Placental epithelial cell (primary cell): ENCODE measurements at places on chromosomes 1 and 21. TPM values are rescaled to one million over a fixed set of nuclear protein-coding genes. Genes with fewer than 3 reads are reported as not detected.

The MAEL gene
- total RNA-seq: 0.39 and 0.76 TPM in 2 replicates

The GJA4 gene
- total RNA-seq: 0.11 TPM in 1 of 2 replicates, not detected in the other

The GJA9 gene
- total RNA-seq: 0.11 TPM in 1 of 2 replicates, not detected in the other

The ATP1A4 gene
- total RNA-seq: 2.4 and 13.0 TPM in 2 replicates

The C1orf94 gene
- total RNA-seq: not detected in 2 replicates

The LCE3D gene
- not detected in 2 replicates for total RNA-seq

The MASP2 gene
- total RNA-seq: not detected in 2 replicates

The GPR52 gene
- total RNA-seq: 3.5 and 4.0 TPM in 2 replicates

The KISS1 gene
- total RNA-seq: 3.9 and 331 TPM in 2 replicates

The KCNK2 gene
- 0.11 and 0.39 TPM in 2 replicates for total RNA-seq

The KDF1 gene
- total RNA-seq: 16.1 and 23.2 TPM in 2 replicates

The C1QC gene
- not detected in 2 replicates for total RNA-seq

The S100A7 gene
- total RNA-seq: not detected in 2 replicates

The TMEM240 gene
- total RNA-seq: 2.1 and 3.9 TPM in 2 replicates

The ALDH4A1 gene
- 10.5 and 11.0 TPM in 2 replicates for total RNA-seq

The CFAP45 gene
- 1.1 and 1.2 TPM in 2 replicates for total RNA-seq

The LRRC8D gene
- total RNA-seq: 14.5 and 24.6 TPM in 2 replicates

The WNT3A gene
- not detected in 2 replicates for total RNA-seq

The DIRAS3 gene
- not detected in 2 replicates for total RNA-seq

The SLC9C2 gene
- 0.39 TPM in 1 of 2 replicates, not detected in the other for total RNA-seq

The MARK1 gene
- total RNA-seq: under 0.01 TPM in 2 replicates

The ELF3 gene
- 6.3 and 6.7 TPM in 2 replicates for total RNA-seq
